Nephron progenitor cell (in vitro differentiated cells): ENCODE measurements at places on chromosomes 11 and 22.

DNA sequence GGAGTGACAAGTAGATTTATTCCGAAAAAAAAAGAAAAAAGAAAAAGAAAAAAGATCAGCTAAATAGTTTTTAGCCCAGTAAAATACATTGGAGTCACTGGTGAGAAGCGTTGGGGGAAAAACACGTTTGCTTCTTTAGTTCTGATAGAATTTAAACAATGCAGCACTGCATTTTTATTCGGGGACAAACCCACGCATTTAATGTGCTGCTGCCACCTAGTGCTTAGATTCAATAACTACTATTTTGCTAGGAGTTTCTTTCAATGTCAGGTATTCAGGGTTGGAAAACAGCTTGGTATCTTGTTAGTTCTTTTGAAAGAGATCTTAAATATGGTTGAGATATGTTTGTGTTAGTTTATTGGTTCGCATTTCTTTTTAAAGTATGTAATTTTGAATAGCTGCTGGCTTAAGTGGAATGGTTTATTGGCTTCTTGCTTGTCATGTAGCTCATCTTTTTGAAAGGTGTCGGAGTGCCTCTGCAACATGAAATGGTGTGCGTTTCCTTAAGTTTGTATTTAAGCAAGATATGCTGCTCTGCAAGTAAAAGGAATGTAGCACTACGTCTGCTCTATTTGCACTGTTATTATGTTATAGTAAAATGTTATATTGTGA, 41.9 kb downstream of the SVIP start:
- DNase-seq = peak; percentile 26

DNA sequence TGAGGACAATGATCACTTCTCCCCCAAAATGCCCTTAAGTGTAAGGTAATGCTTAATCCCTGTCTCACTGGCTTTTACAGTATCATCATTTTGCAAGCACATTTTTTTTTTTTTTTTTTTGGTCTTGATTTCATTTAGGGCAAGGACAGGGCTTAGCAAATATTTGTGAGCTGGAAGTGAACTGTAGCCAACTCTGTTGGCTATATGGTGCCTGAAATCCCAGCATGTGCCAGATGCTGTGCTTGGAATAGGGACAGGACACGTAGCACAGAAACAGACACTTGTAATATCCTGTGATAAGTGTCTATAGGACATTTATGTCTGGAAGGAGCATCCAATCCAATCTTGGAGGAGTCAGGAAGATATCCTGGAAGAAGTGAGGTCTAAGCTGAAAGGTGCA, 198.3 kb downstream of the NAV2 start:
- DNase-seq = no peak

- no peak for DNase-seq
Observed at GRCh38 chr11:133842730-133843129, 2.6 kb downstream of the SPATA19 start.

DNA sequence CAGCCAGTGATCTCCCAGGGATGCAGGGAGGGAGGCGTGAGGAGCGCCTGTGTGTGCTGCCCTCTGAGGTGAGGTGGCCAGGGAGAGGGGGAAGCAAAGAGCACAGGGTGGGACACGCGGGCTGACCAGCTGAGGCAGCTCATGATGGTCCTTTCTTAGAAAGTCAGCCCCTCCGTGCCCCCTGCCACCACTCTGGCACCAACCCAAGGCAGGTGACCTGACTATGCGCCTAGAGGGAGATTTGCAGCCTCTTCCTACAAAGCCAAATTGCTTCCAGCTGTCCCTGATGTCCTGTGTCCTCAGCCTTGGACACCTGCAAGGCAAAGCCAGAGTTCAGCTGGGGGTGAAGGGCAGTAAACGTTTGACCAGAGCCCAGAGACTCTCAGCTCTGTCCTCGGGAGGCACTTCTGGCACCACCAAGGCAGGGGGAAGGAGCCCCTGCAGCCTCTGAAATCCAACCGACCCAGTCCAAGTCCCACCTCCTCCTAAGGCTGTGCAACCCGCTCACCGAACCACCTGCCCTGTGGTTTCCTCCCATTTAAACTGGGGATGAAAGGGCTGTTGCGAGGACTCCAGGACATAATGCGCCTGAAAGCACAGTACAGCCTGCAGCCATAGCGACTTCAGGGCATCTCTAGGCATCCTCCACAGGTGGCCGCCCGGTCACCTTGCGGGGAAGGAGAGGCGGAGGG, 26.8 kb downstream of the CD5 start:
- no peak for DNase-seq

DNA sequence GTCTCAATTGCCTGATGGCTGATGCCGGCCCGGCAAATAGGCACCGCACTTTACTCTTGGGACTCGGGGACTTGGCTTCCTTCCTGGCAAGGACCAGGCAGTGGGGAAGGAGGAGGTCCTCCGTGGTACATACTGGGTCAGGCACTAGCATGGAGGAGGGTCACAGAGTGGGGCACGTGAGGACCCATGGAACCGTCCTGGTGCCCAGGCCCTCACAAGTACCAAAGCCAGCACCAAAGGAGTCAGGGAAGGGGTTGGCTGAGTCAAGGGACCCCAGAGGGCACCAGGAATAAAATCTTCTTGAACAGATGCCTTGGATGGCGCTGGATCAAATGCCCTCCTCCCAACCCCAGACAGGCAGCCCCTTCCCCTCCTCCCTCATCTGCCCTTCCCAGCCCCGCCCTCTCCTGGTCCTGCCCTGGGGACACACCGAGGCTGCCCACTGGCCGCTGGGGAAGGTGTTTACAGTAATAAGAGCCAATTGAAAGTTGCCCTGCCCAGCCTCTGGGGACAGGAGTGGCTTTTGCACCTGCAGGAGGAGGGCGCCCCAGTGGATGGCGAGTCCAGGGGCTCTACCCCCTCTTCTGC, 5.6 kb upstream of the CARNS1 start:
- DNase-seq = no peak

DNA sequence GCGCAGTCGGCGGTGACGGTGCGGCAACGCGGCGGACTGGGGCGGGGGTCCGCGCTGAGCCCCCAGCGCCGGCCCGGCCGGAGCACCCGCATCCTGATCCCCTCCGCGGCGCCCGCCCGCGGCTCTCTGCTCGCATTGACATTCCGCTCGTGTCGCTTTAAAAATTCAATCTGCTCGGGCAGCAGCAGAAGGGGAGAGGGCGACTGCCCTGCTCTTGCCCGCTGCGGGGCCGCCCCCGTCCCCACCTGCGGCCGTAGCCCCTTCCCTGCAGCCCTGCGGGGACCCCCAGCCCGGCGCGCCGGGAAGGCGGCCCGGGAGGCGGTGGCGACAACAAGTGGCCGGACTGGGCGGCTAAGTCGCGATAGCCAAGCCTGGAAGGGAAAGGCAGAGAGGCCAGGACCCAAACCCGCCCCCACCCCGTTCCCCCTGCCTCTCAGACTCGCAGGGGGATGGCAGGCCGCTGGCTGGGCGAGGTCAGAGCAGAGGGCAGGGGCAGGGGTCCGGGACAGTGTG, 1.1 kb downstream of the CABP7 start:
- DNase-seq = no peak

DNA sequence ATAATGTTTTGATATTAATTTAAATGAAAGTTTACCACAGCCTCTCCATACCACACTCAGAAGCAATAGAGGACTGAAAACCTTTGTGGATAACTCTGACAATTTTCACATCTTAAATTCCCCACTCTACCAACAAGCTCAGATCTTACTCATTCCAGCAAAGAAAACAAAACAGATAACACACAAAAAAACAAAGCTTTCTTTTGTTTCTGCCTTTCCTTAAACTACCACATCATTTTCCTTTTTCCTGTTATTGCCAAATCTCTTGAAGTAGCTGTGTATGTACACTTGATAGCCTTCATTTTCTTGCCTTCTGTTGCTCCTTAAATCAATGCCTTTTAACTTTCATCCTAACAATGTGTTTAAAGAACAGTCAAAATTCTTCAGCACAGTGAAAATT, 484.9 kb downstream of the NTM start:
- no peak for DNase-seq

DNA sequence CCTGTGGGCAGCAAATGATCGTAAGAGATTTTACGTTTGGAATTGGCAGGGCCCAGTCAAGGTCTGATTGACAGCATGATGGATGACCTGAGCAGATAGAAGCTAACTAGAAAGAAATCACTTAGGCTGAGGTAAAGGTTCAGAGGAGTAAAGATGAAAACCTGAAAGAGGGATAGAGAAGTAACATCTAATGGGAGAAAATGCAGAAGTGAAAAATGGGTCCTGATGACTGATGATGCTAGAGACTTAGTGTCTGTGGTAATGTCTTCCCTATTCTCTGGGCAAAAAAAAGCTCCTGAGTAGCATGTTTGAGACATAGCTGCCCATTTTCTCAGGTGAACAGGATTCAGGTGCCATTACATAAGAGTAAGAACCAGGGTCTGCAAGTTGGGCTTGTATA, 628.8 kb upstream of the ANO5 start:
- DNase-seq = no peak

GRCh38 chr22:27212102-27212501, 554.7 kb downstream of the MIAT start:
- no peak for DNase-seq

GRCh38 chr11:114564831-114565230, 5.2 kb upstream of the NXPE1 start:
- no peak for DNase-seq

- no peak for DNase-seq
Observed at GRCh38 chr22:38246046-38246658, 26.7 kb downstream of the TMEM184B start.

DNA sequence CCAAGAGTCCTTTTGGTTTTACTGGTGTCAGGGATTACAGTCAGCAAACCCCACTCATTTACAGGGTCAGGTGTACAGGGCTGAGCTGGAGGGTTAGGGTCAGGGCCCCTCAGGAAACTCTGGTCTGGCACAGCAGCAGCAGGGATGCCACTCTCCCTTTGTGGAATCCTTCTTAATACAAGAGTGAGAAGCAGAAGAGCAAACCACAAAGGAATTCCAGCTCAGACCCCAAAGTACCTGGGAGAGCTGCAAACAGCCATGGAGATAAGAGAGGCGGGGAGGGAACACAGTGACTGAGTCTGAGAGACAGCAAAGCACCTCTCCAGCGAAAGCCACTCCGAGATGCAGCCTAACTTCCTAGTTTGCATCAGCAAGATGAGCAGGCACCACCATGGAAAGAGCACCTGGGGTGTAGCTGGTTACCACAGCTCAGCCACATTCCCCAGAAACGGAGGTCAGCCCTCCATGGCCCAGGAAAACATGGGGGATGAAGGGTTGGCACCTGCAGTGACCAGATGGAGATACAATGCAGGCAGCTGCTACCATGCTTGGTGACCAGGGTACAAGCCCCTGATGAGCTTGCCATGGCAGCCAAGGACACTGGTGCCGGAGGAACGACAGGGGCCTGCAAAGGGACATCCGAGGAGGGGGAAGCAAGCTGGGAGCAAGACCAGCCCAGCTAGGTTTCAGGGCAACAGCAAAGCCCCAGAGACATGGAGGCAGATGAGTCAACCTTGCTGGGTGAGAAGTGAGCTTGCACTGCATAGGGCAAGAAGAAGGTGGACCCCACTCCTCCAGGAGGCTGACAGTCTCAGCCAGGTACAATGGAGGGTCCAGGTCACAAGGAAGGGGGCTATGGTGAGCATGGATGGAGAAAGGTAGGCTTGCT, 3.9 kb downstream of the BET1L start:
- DNase-seq = no peak

DNA sequence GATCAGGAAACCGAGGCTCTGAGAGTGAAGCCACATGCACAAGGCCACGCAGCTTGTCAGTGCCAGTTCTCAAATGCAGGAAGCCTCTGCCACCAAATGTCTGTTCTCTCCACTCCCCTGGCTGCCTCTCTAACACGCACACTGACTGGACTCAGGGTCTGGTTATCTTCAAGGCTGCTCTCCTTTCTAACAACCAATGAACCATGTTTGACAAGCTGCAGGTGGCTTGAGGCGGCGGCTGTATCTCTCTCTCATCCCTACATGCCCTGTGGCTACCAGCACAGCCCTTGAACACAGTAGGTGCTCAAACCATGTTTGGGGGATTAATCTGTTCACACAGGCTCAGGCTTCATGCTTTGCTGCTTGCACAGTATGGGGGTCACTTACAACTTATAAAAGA, 23.7 kb downstream of the MFNG start:
- DNase-seq = no peak

- DNase-seq = no peak
Observed at GRCh38 chr11:116823031-116823843, at the start of gene APOA4. APOA4 (minus strand) TSS chr11:116823304; CDS start chr11:116823191, 113 bp downstream.

GRCh38 chr11:69378303-69379141, 84.6 kb downstream of the MYEOV start:
- no peak for DNase-seq

DNA sequence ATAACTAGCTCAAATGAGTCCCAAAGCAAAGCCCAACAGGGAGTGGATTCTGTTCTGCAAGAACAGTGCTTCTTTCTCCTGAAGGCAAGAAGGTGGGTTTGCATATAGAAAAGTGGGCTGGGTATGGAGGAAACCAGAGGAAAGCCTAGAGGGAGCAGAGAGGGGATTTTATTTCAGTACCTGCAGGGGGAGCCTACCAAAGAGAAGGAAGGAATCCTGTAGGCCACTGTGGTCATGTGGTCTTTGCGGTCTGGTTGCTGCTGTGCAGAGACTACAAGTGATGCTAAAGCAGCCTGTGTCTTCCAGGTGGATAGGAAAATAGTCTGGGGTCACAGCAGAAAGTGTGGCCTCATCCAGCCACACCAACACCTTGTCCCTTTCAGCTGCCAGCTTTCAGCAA, 33.2 kb upstream of the ZBTB16 start:
- DNase-seq = no peak

- DNase-seq = no peak
Observed at GRCh38 chr22:45799291-45799690, 127.7 kb downstream of the ATXN10 start.

DNA sequence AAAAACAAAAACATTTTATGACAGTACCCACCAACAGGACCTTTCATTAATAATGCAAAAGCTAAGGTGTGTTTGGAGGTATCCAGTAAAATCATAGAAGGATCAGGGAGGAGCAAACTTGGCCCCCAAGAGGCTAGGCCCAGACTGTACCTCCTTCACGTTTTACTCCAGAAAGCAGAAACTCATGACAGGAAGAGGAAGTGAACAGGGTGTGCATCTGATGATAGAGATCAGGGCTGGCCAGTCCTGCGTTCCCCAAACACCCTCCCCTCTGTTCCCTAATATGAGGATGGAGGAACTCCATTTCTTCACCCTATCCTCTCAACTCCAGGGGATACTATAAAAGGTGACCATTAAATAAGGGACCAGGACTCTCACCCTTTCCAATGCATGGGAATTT, 10.2 kb upstream of the MS4A12 start:
- DNase-seq = no peak

- no peak for DNase-seq
Observed at GRCh38 chr11:8016440-8016839, 29.3 kb downstream of the EIF3F start.

GRCh38 chr11:87453531-87454089, 415.9 kb downstream of the TMEM135 start:
- DNase-seq = no peak

DNA sequence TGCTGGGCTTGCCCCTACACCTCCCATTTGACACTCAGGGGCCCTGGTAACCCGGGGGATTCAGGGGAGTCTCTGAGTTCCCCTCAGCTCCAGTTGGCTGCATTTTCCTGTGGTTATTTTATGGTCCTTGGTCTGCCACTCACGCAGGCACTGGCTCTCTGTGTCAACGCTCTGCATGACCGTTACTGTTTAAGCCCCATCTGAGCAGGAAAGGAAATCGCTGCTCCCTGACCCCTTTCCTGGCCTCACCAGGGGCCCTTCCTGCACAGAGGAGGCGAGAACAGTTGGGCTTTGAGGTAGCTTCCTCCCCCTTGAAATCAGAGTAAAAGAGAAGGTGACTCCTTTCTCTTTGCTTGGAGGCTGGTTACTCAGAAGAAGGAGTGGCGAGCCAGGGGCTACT, 2.4 kb downstream of the C1QTNF4 start:
- DNase-seq = peak; percentile 39
